Breast epithelium (tissue), 4 donors: ENCODE measurements at places on chromosomes 3 and 15. TPM values are rescaled to one million over a fixed set of nuclear protein-coding genes. Genes with fewer than 3 reads are reported as not detected.

- DNase-seq = no peak
Observed at GRCh38 chr15:36370731-36371112, 208.7 kb upstream of the CDIN1 start.

DNA sequence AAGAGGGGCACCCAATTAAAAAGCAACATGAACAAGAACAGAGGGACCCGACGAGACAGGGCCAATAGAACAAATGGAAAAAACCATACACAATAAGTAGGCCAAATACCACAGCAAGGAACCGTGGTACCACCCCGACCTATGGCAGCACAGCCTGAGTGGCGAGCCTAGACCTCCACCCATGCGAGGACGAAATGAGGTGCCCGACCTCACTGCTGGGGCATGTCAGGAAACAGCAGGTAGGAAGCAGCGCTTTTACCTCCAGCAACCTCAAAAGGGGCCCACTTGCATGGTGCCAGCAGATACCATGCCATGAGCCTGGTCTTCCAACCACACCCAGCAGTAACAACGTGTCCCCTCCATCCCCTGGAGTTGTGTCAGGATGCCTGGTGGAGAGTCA is 77.9 kb downstream of the PCSK6 start:
- DNase-seq = no peak

- DNase-seq = peak; percentile 65
Observed at GRCh38 chr3:65483480-65483879, 555.2 kb downstream of the MAGI1 start.

DNA sequence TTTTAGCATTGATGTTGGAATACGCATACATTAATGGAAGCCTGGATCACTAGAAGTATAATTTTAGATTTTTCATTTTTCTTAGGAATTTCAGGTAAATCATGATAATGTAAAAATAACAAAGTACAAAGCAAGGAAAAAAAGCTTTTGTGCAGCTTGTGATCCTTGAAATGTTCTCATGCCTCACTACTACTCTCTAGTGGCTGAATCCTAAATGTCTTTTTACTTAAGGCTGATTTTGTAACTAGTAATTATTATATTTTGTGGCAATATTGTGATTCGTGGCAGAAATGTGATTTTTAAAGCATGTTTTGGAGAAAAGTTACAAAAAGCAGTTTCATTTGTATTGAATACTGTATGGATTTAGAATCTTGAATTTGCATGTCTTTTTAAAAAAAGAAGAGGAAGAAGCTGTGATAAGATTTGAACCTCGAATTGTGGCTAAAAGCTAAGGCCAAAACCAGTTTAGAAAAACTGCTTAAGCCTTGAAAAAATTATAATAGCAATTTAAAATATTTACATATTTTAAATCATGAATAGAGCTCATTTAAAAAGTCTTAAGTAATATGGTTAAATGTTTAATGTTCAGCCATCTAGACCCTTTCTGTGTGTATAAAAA is 39.0 kb downstream of the U2SURP start:
- no peak for DNase-seq

- DNase-seq = no peak
Observed at GRCh38 chr3:151415289-151415688, 30.7 kb upstream of the P2RY12 start.

The TMEM42 gene
- 20.3 TPM for total RNA-seq
